ENCODE measurements at places on chromosomes 1 and 21.

- no peak for DNase-seq
These were observed 164.4 kb upstream of the PALMD start for GRCh38 chr1:99481391-99481996.

DNA sequence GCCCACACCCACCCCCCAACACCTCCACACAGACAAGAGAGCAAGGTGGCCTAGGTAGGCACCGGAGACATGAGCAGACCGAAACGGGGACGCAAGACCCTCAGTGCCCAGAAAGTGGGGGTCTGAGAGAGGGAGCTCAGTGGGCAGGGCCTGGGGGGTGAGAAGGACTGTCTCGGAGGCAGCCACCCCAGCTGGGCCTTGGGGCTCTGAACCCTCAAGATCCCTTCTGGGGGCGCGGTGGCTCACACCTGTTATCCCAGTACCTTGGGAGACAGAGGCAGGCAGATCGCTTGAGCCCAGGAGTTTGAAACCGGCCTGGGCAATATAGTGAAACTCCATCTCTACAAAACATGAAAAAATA lies 9.1 kb upstream of the GNB1 start:
- DNase-seq: no peak

DNA sequence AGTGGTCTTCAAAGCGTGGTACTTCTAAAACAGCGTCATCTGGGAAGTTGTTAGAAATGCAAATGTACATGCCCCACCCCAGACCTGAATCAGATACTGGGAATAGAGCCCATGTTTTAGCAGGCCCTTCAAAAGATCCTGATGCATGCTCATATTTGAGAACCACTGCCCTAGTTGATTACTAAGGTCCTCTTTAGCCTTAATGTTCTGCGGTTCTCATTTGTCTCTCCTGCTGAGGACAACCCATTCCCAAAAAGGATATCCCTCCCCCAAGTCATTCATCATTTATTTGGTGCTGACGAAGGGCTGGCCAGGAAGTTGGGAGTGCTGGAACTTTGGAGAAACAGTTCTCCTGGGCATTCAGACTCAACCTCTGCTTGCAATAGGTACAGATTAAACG lies 92.4 kb upstream of the RALGPS2 start:
- DNase-seq: no peak

- no peak for DNase-seq
These were observed 7.4 kb downstream of the MEF2D start for GRCh38 chr1:156493154-156493631.

GRCh38 chr1:53346814-53347176 lies 18.9 kb upstream of the LRP8 start:
- no peak for DNase-seq

DNA sequence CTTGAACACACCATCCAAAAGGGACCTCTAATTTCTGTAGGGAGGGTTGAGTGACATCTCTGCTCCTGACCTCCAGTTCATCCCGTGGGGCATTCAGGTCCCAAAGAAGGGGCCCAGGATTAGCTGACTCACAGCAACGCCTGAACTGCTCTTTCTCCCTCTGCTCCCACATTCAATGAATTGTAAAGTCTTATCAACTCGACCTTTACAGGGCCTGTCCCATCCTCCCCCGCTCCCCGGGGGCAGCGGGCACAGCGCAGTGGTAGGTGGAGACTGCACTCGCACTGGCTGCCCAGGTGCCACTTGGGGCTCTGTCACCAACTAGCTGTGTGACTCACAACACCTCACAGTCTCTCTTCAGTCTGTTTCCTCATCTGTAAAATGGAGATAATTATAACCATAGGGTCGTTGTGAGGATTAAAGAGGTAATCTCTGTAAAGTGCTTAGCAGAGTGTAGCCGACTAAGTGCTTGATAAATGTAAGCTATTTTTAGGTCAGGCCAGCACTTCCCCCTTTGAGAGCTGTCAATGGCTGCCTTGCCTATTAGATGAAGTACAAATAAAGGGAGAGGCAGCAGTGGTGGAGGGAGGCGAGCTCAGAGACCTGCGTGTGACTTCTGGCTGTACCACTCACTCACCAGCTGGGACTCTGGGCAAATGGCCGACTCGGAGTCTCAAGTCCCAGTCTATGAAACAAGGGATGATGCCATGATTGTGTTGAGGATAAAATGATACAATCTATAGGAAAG lies 637 bp upstream of the MYBPHL start:
- no peak for DNase-seq

- no peak for DNase-seq
These were observed 12.0 kb downstream of the AKT3 start for GRCh38 chr1:243837907-243838535.

GRCh38 chr1:185319139-185319475 lies 2.1 kb upstream of the IVNS1ABP start:
- DNase-seq: no peak

DNA sequence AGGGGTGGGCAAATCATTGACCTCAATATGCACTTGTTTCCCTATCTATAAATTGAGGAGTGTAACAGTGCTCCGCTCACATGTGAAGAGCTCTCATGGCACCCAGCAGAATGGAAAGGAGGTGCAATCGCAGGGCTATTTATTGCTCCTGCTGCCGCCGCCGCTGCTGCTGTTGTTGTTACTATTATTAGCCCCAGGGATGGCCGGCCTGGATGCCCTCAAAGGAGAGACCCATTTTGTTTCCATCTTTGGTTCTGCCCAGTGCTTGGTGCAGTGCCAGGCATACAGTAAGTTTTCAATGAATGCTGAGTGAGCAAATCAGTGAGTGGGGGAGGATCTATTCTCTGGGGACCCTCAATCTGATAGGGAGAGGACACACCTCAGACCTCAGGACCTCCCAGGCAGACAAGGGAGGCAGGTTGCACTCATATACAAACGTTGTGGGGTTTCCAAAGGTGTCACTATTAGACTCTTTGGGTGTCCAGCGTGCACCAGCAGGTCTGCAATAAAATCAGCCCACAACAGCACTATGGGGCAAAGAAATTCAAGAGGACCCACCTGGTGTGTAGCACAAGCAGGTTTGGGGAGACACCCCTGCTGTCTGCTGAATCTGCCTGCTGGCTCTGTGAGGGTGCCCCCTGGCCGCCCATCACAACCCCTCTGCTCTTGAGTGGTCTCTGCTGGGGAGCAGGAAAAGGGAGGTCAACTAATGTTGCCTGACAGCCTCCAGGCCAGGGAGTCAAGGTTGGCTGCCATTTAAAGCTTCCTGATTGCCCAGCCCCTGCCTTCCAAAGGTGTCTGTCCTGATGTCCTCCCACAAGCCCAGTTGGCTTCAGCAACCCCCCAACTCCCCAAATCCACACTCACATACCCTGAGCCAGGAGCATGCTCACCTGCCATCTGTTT lies 136.3 kb downstream of the ACTL8 start:
- no peak for DNase-seq

DNA sequence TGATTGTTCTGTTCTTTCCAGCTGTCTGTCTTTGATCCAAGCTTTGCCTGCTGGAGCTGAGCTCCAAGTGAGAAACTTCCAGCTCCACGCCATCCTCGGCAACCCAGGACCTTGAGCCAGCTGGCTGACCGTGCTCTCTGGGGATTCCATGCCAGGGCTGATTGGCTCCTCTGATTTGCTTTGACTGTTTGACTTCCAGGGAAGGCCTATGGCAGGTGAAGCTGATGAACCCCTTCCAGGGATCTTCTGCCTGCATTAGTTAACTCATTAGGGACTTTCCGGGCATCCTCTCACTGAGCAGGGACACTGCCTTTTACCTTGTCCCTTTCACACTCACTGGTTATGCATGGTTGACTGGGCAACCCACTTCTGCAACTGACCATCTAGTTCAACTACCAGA lies 406.1 kb downstream of the RPS6KC1 start:
- DNase-seq: no peak

GRCh38 chr1:205917466-205918238 lies 25.6 kb downstream of the SLC26A9 start:
- no peak for DNase-seq

DNA sequence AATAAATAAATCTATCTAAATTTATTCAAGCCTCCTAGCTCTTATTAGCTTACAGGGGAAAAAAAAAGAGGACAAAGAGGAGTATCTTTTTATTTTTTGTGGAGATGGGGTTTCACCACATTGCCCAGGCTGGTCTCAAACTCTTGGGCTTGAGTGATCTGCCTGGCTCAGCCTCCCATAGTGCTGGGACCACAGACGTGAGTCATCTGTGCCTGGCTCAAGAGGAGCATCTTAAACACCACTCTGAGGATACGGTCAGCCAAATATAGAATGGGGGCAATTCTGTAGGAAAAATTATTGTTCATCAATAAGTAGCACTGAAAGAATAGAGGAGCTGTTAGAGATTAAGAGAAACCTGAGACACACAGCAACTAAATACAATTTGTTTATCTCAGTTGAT lies 24.1 kb downstream of the SLC45A3 start:
- DNase-seq: no peak

GRCh38 chr1:119279456-119280381 lies 88.9 kb upstream of the HAO2 start:
- DNase-seq: no peak

DNA sequence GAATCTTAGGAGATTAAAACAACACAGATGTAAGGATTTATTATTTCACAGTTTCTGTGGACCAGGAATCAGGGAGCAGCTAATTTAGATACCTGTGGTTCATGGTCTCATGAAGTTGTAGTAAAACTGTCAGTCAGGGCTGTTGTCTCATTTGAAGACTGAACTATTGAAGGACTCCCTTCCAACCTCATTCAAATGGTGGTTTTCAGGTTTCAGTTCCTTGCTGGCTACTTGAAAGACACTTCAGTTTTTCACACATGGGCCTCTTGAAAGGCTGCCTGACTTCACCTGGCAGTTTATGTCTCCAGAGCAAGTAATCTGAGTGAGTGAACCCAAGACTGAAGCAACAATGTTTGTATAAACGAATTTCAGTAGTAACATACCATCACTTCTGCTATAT lies 915.9 kb downstream of the PLA2G4A start:
- no peak for DNase-seq

- no peak for DNase-seq
These were observed 15.4 kb downstream of the FLVCR1 start for GRCh38 chr1:212873518-212873917.

- DNase-seq: peak; percentile 55
These were observed 152.8 kb downstream of the TENT5C start for GRCh38 chr1:117758444-117759316.

Data from stimulated activated CD4-positive, alpha-beta T cell treated with anti-CD3 and anti-CD28 coated beads, Interleukin-1b, Interleukin-23, amount 100 ng/mL, for 4 hours (primary cell).